NCI-H1436 (cell line): ENCODE measurements at places on chromosomes 2 and 18.
A peak's percentile ranks its signal among the peaks of the same experiment; 100 is the strongest.

DNA sequence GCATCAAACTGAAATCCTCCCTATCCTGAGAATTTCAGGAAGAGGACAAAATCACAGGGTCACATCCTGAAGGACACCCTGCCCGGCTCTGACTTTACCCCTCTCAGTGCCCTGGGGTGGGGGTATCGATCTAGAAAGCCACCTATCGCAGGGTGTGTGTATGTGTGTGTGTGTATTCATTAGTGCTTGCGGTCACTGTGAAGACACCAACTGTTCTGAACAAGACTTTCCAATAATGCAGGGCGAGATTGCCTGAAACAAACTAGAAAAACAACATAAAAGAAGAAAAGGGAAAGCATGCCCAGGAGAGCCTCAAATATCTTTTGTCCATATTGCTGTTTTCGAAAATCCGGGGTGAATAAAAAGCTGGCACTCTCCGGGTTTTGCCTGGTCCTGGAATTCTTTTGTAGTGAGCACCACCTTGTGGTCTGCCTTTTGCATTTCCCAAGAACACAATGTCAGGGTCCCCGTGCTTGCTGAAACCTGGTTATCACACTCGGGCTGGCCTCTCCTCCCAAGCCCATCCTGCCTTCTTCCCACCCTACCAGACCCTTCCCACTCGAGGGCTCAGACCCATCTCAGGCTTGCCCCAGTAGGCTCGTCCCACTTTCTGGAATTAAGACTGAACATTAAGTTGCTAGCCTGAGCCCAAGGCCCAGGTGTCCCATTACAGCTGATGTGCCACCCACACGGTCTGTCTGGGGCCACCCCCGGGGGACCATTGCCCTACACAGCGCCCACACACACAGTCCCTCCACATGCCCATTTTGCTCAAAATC is 25.0 kb upstream of the COPS8 start:
- peak; percentile 55 for DNase-seq

DNA sequence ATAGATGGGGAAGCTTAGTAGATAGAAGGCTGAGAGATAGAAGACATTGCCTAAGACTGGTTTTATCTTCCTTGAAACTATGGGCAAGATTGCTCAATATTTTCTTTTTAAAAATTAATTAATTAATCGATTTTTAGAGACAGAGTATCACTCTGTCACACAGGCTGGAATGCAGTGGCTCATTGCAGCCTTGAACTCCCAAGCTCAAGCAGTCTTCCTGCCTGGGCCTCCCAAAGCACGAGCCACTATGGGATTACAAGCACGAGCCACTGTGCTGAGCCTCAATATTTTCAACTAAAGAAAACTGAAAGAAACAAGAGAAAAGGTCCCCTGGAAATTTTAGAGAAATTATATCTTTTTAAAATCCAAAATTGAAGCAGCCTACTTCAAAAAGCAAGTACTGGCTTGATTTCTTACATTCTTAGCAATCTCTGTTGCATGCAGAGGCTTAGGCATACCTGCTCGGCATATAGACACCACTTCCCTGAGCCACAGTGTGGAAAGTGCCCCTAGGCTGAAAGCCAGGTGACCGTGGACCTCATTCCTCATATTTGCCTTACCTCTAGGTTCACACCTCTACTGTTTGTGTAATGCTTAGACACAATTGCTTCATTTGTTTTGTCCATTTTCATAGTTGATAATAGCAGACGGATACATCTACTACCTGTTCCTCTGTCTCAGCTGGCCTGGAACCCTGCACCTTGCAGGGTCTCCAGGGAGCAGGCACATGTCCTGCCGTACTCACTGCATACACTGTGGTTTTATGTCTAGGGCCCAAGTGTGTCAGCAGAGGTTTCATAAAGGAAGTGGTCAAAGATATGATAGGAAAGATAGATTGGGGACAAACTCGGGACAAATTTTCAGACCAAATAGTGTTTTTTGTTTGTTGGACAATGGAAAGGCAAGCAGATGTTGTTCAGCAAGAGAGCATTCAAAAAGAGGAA is 166.5 kb upstream of the ALPP start:
- DNase-seq: no peak

DNA sequence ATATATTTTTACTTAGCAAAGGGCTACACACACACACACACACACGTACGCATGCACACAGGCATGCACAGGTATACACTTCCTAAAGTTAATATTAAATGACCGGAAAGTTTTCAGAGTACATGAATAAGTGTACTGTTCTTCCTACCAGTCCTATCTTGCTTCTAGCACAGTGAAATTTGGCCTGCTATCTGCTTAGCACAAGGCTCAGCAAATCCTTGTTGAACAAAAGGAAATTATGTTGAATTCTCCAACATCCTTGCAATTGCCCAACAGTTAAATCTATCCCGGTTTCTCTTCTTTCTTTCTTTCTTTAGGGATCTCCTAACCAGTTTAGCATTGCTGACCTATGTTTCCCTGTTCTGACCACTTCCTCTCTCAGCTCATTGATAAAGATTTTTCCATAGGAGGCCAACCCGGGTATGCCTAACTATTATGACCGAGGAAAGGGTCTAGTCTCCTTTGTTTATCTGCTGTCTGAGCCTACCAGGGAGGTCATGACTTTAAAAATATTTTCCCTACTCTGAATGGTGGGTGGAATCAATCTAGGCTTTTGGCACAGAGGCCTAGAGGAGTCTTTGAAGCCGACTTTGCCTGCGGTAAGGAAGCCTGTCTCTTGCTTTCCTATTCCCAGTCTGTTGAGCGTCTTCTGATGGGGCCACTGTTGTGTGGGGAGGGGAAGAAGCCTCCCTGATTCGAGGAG is 400.7 kb downstream of the HRH4 start:
- DNase-seq: no peak

DNA sequence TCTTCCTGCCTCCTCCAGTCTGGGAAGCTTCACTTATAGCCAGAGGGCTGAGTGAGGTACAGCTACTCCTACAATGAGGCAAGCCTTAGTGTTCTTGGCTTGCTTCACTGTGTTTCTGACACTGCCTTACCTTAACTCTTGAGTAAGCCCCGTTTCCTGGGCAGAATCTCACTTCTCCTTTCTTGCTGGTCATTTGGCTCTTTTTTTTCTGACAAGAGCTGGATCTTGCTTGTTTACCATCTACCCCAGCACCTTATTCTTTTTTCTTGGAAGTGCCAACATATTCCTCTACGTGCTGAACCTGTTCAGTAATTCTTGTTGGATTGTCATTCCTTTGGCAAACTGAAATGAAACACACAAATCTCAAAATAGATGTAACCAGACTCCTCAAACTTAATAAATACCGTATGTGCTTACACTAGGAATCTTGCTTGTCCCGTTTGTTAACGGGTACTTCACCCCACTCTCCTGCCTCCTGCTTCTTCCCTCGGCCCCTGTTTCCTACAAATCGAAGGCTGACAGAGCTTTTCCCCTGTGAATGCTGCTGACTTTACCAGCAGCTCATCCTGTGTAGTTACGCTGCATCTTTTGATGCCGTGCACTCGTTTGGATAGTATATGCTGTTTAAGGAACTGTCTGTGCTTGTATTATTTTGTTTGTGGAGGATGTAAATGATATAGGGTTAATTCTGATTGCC is 132.2 kb downstream of the FMNL2 start:
- DNase-seq: no peak

DNA sequence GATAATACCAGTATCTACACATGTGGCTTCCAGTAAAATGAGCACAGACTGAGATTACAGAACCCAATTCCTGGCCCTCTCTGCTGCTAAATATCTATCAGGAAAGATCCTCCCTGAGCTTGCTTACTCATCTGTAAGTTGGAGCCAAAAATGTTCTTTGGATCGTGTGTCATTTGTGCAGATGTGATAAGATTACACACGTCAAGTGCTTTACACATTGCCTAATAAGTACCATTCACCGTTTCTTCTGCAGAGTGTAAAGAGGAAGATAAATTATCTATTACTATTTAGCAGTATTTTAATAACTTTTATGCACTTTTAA is 23.2 kb upstream of the SLC20A1 start:
- DNase-seq: no peak

DNA sequence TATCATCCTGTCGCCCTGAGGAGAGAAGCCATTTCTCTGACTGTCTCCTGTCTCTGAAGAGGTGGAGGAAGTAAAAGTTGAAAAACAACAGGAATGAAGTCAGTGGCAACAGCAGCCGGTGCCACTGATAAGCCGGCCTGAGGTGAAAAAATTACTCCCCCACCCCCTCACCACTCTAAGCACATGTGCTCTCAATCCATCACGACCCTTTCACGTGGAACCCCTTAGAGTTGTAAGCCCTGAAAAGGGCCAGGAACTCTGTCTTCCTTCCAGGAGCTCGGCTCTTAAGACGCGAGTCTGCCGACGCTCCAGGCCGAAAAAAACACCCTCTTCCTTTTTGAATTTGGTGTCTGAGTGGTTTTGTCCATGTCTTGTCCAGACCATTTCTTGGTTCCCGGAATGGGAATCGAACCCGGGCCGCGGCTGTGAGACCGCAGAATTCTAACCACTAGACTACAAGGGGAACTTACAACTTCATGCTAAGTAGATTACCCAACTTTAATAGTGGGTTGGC is 40.7 kb upstream of the TRIM43 start:
- no peak for DNase-seq

DNA sequence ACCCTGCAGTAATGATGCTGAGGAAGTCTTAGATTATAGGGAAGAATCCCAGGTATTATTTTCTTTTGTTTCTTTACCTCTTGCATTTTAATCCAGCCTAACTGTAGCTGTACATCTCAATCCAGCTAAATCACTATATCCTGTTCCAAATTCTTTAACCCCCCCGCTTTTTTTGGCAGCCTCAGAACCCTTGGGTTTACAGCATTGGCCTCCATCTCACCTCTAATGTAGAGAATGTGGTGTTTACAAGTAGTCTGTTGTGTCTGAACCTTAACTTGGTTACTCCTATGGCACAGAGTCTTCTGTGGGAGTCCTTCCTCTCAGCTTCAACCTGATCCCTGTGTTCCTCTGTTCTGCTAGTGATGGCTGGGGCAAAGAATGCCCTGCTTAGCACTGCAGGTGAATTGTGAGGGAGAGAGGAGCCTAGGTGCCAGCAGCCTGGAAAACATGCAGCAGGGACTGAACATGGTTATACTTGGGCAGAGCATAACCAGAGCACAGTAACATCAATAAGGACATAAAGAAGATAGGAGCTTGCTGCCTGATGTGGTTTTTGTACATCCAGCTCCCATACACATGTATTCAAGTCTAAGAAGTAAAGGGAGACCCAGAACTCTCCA is 130.2 kb downstream of the FAM124B start:
- no peak for DNase-seq

- no peak for DNase-seq
Observed at GRCh38 chr18:38458698-38459097, 893.1 kb upstream of the CELF4 start.

DNA sequence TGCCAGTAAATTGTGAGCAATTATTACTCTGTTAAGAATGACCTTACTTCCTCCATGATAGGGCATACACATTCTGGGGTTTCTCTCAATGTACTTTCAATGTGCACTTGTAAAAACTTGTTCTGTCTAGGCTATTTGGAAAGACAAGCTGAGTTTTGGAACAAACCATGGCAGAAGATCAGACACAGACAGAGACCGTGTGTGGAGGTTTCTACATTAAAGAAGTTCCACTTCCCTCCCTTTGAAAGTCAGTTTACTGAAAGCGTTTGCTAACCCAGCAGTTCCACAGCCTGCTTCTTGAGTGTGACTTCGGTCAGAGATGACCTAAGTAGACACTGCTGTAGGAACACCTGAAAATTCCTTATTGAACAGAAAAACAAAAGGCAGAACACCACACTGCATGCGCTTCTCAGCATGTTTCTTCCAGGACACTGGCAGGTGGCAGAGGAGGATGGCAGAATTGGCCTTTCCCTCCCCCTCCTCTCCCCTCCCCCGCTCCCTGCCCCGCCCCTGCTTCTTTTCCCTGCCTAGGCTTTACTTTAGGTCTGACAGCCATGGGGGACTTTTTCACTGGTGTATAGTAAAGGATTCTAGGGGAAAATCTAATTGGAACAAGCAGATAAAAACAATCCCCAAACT is 109.8 kb downstream of the NOL10 start:
- no peak for DNase-seq

- no peak for DNase-seq
Observed at GRCh38 chr18:48590678-48591077, 51.8 kb downstream of the CTIF start.

DNA sequence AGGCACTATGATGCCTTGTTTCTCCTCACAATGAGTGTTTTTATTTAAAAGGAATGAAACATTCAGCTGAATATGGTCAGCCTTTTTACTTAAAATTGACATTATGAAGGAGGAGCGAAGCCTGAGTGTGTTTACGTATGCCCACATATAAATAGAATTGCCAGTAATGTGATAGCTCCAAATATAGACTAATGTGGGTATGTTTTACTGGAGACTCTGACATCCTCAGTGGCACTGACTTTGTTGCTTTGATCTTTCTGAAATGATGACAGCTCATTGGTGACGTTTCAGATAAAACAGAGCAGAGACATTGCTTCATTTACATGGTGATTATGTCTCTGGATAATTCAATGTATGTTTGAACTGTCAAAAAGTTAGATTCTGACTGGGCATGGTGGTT is 167.0 kb downstream of the MGAT5 start:
- no peak for DNase-seq

DNA sequence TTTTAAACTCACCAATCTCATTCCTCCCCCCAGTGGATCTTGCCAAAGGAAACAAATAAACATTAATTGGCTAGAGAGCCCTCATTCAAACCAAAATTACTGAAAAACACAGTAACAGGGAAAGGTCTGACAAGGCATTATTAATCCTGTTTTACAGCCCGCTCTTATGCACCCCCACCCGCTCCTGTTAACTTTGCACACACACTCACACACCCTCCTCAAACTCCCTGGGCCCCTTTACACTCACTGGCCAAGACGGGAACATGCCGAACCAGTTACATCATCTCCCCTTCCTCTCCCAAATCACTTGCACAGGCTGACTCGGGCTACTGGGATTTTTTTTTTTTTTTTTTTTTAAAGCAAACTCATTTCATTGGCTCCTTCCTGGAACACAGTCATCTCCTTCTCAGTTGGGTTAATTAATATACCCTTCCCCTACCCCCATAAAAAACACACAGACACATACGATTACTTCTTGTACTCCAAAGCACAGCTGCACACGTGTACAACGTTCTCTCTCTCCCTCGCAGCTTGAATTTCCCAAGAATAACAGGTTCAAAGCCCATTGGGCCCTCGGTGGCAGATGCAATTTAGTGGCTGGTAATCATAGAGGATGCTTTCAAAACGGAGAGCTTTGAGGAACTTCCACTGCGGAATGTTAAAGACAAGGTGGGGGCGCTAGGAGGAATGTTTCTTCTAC is 31.8 kb downstream of the KLF7 start:
- peak; percentile 78 for DNase-seq

- no peak for DNase-seq
Observed at GRCh38 chr18:49464718-49465598, 4.5 kb upstream of the DYM start.
